Stimulated activated CD4-positive, alpha-beta T cell treated with anti-CD3 and anti-CD28 coated beads, Interleukin-2, amount 100 ng/mL, for 4 hours (primary cell): ENCODE measurements at places on chromosomes 16 and 17.

GRCh38 chr17:53896047-53896446, 73.3 kb downstream of the KIF2B start:
- DNase-seq, result no peak

GRCh38 chr17:67168496-67168895, 76.5 kb downstream of the HELZ start:
- DNase-seq, result no peak

DNA sequence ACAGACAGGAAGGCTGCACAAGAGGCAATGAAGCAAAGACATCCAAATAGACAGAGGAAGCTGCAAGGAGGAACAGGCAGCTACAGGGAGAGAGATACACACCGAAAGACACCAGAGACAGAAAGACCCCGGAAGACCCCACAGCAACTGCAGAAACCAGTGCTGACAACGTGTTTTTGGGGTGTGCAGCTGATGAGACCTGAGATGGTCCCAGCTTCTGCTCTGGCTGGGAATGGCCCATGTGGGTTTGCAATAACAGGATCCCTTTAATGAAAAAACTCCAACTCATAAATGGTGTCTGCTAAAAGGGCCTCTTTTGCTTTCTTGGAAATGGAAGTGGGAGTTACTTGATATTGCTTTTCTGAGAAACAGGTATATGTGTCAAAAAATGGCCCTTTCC, 101.5 kb upstream of the CDH11 start:
- no peak for DNase-seq

DNA sequence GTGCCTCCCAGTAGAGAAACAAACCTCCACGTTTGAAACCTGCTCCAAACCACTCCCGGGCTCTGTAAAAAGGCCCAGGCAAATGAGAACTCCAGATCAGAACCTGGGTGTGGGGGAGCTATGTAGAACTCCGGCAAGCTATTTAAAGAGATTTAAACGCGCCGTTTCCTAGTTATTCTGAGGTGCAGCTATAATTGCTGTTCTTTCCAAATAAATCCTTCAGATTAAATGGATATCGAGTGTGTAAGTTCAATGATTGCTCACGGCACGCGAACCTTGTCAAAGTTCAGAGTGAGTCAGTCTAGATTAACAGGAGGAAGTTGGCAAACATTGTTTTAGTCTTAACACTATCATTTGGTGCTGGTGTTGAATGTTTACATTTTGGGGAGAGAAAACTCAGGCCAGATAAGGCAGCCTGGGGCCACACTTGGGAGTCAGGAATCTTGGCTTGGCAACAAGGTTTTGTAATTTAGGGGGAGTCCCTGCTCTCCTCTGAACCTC, 92.9 kb upstream of the SALL1 start:
- no peak for DNase-seq

- DNase-seq, result no peak
These were observed 75.4 kb upstream of the ZNF423 start for GRCh38 chr16:49931266-49931665.

DNA sequence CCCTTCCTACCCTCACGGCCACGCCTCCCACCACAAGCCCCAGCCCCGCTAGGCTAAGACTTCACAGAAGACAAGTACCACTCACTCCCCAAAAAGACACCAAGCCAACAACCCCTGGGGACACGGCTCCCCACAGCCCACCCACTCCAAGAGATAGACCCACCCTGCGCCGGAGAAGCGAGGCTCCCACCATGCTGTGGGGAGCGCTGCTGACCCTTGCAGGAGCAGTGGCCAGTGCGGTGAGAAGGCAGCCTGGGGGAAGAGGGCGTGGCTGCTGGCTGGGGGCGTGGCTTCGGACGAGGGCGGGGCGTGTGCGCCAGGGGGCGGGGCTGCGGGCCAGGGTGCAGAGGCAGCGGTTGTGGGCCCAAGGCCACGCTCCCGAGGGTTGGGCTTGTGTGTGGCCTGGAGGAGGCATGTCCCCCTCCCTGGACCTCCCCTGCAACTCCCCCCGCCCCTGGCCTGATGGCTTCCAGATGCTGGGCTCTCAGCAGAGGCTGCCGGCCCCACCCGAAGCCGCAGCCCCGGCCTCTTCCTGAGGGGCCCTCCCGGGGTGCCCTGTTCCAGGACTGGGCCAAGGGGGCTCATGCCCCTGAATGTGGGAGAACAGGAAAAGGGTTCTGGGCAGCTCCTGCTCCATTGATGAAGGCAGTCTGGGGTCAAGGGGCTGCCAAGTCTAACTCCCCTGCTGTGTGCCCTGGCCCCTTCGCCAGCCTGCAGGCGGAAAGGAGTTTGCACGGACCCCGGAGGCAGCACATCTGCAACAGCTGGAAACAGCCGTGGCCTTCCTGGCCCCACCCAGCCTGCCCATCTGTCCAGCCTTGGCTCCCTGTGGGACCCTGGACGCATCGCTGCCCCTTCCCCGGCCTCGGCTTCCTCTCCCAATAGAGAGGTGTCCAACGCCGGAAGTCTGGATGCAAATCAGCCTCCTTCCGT, 9.1 kb downstream of the TFAP4 start:
- no peak for DNase-seq

GRCh38 chr16:1277151-1277598, 21.3 kb downstream of the TPSD1 start:
- DNase-seq, result no peak

- DNase-seq, result no peak
These were observed 10.0 kb downstream of the SOCS1 start for GRCh38 chr16:11245988-11246387.

- DNase-seq, result no peak
These were observed 36.4 kb upstream of the TMEM97 start for GRCh38 chr17:28282596-28282995.

- DNase-seq, result no peak
These were observed 2.0 kb downstream of the CBX8 start for GRCh38 chr17:79794659-79795511.

- no peak for DNase-seq
These were observed at the start of gene PHLPP2 for GRCh38 chr16:71724320-71724751. Gene PHLPP2, minus strand, starts transcription at chr16:71724701. Its CDS starts 9,906 bp downstream, at chr16:71714795.

DNA sequence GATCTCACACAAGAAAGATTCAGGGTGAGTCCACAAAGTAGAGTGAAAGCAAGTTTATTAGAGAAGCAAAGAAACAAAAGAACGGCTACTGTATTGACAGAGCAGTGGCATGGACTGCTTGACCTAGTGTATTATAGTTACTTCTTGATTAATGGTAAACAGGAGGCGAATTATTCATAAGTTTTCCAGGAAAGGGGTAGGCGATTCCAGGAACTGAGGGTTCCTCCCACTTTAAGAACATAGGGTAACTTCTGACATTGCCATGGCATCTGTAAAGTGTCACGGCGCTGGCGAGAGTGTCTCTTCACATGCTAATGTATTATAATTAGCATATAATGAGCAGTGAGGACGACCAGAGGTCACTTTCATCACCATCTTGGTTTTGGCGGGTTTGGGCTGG, 93.2 kb downstream of the CACNG3 start:
- DNase-seq, result no peak

GRCh38 chr16:75235721-75236193, 15.7 kb downstream of the BCAR1 start:
- no peak for DNase-seq

DNA sequence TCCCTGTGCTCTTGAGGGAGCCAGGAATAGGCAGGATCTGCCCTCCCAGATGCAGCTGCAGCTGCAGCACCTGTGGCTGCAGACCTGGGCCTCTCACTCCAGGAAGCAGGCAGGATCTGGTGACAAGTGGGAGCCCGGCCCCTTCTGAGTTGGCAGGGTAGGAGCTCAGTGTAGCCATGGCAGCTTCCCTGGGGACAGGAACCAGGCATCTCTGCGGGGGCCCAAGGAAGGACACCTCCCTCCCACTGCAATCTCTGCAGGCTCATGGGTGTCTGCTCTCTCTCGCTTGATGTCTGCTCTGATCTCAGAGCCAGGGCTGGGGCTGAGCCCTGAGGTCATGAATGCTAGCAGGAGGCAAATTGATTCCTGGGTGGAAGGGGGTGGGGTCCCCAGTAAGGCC, 592.5 kb upstream of the CA10 start:
- no peak for DNase-seq

DNA sequence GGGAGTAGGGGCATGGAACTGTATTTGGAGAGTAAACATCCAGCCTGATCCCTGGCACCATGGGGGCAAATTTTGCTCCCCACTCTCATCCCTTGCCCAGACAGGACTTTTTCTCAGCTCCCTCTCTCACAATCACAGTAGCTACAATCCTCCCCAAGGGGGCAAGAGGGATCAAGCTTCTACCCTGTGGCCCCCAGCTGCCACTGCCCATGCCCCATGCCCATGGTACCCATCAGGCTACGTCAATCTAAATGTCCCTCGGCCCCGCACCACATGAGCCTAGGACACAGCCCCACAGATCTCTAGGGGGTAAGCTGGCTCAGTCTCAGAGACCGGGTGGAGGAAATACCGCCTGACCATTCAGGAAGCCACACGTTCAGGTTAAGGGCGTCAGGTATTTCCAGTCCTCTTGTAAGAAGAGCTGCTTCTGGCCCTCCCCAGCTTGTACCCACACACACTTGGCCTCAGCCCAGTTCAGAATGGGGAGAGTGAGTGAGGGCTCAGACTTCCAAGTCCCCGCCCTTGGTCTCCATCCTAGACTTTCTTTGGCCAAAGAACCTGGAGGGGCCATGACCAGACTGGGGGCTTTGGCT, 1.8 kb downstream of the CACNB1 start:
- no peak for DNase-seq

- peak; percentile 52 for DNase-seq
These were observed 8.5 kb upstream of the ICAM2 start for GRCh38 chr17:64028874-64029464.

GRCh38 chr16:11106726-11107125, 149.3 kb downstream of the SOCS1 start:
- no peak for DNase-seq

DNA sequence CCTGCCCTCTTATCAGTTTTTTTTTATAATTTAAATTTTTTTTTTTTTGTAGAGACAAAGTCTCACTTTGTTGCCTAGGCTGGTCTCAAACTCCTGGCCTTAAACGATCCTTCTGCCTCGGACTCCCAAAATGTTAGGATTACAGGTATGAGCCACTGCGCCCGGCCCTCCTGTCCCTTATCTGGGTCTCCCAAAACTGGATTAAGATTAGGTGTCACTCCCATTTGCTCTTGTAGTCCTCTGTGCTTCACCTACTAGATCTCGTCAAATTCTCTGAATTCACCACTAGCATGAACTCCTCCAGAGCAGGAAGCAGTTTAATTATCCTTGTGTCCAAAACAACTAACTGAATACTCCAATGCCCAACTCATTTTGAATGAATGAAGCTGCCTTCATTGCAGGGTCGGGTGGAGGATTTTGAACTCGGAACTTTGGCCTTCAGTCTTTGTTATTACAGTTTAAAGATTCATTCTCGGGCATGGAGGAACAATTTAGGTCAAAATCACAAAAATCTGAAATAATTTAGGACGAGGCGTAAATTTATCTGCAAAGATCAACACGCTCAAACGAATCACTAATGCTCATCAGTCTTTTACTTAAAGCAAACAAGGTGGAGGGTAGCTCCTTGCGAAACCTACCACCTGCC, 802 bp upstream of the ATXN2L start:
- no peak for DNase-seq

DNA sequence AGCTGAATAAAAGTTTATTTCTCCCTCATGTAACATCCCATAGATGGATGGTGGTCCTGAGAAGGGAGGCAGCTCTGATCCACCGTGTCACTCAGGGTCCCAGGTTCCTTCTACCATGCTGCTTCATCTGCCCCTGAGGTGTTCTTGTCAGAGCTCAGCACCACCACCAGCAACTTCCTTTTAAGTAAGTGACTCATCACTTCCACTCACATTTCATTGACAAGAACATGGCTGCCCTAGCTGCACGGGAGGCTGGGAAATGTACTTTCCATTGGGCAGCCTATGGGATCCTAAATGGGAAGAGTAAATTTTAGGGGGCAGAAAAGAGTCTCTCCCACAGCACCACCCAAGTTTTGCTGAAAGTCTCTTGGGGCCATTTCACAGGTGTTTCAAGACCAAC, 134.7 kb downstream of the USP31 start:
- DNase-seq, result no peak

GRCh38 chr17:60526726-60527125, 684 bp upstream of the APPBP2 start:
- DNase-seq, result no peak

- DNase-seq, result no peak
These were observed 34.9 kb downstream of the ARHGAP17 start for GRCh38 chr16:24980077-24980793.
